ENCODE measurements at places on chromosomes 2 and 18. TPM values are rescaled to one million over a fixed set of nuclear protein-coding genes. Genes with fewer than 3 reads are reported as not detected.

GRCh38 chr18:76951456-76952247, 129.3 kb downstream of the ZNF236 start:
- DNase-seq = no peak
- peaks cover 3% of the 10 kb centered on the region for H3K4me1 ChIP-seq
- H3K4me3 ChIP-seq = no peak overlapping the region

- no peaks in the 10 kb centered on the region for H3K27me3 ChIP-seq
- DNase-seq = no peak
- H3K36me3 ChIP-seq = no peaks in the 10 kb centered on the region
- H3K4me3 ChIP-seq = no peak overlapping the region
- H3K27ac ChIP-seq = no peak overlapping the region
Observed at GRCh38 chr2:106685180-106685897, 198.2 kb downstream of the CD8B2 start.

GRCh38 chr18:44548291-44549221, 132.1 kb upstream of the SETBP1 start:
- H3K27ac ChIP-seq = peak overlapping the region; percentile 61
- no peaks in the 10 kb centered on the region for H3K27me3 ChIP-seq
- H3K4me1 ChIP-seq = peaks cover 17% of the 10 kb centered on the region
- DNase-seq = peak; percentile 42
- no peaks in the 10 kb centered on the region for H3K36me3 ChIP-seq

DNA sequence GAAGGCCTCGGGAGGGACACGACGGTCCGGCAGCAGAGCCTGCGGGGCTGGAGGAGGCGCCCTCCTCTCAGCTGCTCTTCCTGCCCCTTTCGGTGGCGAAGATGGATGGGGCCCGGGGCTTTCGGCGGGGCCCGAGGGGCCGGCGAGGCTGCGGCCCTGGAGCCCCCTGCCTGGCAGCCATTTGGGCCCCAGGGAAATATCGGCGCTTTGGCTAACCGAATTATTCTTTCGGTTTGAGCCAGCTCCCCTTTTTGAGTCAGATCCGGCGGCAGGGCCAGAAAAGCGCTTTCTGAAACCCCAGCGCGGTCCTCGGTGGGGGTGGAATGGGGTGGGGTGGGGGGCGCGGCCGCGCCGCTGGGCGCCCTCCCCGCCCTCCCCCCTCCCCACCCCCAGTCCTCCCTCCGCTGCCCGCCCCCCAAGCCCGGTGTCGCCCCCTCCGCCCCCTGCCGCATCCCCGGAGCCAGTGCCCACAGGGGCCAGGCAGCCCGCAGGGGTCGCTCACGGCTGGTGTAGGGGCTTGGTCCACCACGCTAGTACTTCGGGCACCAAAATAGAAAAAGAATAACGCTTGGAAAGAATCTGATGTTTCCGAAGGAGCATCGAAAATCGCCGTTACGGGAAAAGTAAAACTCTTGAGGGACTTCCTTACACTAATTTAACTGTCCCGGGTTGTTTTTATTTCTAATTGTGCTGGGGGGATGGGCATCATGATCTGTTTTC, 9.1 kb upstream of the ARID5A start:
- peaks cover 3% of the 10 kb centered on the region for H3K27me3 ChIP-seq
- peak overlapping the region; percentile 43 for H3K4me3 ChIP-seq
- no peaks in the 10 kb centered on the region for H3K36me3 ChIP-seq
- no peak for DNase-seq

GRCh38 chr2:66781804-66782203, 346.9 kb downstream of the MEIS1 start:
- H3K27me3 ChIP-seq = no peaks in the 10 kb centered on the region
- H3K27ac ChIP-seq = no peak overlapping the region
- no peak overlapping the region for H3K4me3 ChIP-seq
- no peaks in the 10 kb centered on the region for H3K36me3 ChIP-seq
- no peak for DNase-seq
- no peaks in the 10 kb centered on the region for H3K4me1 ChIP-seq

GRCh38 chr18:68840554-68841263, 42.8 kb downstream of the CCDC102B start:
- no peak for DNase-seq
- no peaks in the 10 kb centered on the region for H3K36me3 ChIP-seq
- no peaks in the 10 kb centered on the region for H3K4me1 ChIP-seq

DNA sequence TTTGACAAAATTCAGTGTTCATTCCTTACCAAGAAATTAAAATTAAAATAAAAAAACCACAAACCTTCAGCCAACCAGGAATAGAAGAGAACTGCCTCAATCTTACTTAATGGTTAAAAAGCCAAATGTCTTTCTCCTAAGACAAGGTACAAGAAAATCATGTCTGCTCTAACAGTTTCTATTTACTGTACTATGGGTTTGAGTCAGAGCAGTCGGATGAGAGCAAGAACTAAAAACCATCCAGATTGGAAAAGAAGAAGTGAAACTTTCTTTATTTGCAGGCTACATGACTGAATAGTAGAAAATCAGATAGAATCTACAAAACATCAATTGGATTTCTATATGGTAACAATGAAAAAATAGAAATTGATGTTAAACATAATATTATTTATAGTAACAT, 555.5 kb upstream of the TNP1 start:
- H3K27me3 ChIP-seq = no peaks in the 10 kb centered on the region
- no peaks in the 10 kb centered on the region for H3K4me1 ChIP-seq

GRCh38 chr2:7264791-7265190, 347.6 kb downstream of the RNF144A start:
- no peaks in the 10 kb centered on the region for H3K36me3 ChIP-seq
- no peaks in the 10 kb centered on the region for H3K27me3 ChIP-seq
- no peak for DNase-seq
- no peaks in the 10 kb centered on the region for H3K4me1 ChIP-seq
- H3K27ac ChIP-seq = no peak overlapping the region

DNA sequence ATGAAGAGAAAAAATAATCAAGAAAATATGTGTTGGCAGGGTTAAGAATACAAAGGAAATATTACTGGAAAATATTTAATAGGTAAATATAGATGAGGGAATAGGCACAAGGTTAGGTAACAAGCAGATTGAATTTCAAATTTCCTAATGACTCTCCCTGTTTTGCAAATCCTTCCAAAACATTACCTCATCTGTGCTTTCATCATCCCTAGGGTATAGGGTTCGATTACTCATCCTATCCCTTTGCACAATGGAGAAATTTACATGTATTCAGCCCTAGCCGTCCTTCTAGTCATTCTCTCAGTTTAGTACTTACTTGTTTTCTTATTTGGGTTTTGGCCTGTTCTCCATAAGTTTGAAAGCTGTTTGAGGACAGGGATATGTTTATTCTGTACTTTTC, 864.6 kb upstream of the FSHR start:
- H3K36me3 ChIP-seq = no peaks in the 10 kb centered on the region
- no peaks in the 10 kb centered on the region for H3K27me3 ChIP-seq
- no peak overlapping the region for H3K4me3 ChIP-seq
- DNase-seq = no peak
- no peak overlapping the region for H3K27ac ChIP-seq
- no peaks in the 10 kb centered on the region for H3K4me1 ChIP-seq

DNA sequence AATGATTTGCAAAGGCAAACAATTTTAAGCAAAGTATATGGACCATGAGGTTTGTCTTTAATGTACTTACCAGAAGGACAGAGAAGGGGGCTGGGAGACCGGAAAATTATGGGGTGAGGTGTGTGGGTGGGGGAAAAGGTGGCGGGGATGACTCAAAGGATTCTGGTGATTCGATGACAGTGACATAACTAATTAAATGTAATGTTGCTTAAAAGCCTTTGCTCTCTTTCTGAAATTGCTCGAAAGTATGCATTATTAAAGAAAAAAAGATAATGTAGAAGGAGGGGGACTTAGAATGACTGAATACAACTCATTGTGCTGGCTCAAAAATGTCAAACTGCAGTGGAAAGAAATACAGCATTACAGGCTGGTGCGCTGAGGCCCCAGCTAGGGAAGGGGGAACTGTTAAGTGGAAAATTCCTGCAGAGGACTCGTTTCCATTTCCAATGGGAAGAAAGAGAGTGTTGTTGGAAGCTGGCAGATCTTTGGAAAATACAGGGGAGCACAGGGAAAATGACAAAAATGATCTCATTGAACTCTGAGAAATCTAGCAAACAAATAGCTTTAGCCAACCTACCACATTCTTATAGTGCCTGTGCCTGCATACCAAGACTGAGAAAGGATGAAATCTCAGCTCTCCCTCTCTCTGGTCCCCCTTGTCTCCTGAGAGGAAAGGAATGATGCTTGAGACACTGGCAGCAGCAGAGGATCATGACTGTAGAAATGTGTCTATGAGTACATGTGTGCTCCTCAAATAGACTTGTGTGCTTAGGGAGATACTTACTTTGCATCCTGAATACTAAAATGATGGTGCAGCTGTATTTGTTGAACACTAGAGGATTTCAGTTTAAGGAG, 632.4 kb downstream of the NYAP2 start:
- no peak for DNase-seq
- no peak overlapping the region for H3K27ac ChIP-seq
- H3K4me1 ChIP-seq = no peaks in the 10 kb centered on the region
- H3K4me3 ChIP-seq = no peak overlapping the region
- H3K27me3 ChIP-seq = peaks cover 26% of the 10 kb centered on the region

GRCh38 chr2:25885933-25886332, 7.6 kb upstream of the ASXL2 start:
- no peaks in the 10 kb centered on the region for H3K36me3 ChIP-seq
- no peaks in the 10 kb centered on the region for H3K4me1 ChIP-seq
- no peak overlapping the region for H3K27ac ChIP-seq
- H3K27me3 ChIP-seq = peaks cover 2% of the 10 kb centered on the region
- no peak overlapping the region for H3K4me3 ChIP-seq
- DNase-seq = no peak

GRCh38 chr2:110867078-110867477, 134.7 kb downstream of the ACOXL start:
- no peak for DNase-seq
- H3K27ac ChIP-seq = no peak overlapping the region
- H3K27me3 ChIP-seq = no peaks in the 10 kb centered on the region
- peaks cover 22% of the 10 kb centered on the region for H3K4me1 ChIP-seq

DNA sequence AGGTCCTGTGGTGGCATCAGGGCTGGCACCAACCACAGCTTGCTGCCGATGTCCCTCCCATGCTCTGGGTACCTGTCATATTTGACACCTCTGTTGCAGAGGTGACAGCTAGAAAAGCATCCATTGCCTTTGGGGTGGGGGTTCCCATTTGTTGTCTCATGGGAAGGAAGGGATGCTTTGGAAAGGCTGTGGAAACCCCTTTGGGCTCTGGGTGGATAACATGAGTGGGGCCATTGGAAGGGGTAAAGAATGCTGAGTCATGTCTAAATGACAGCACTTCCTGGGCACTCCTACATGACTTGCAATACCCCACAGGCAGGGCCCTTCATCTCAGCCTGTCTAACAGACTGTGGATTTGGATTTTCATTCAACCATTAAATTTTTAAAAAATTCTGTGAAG, 27.8 kb downstream of the CTIF start:
- H3K27me3 ChIP-seq = no peaks in the 10 kb centered on the region
- no peaks in the 10 kb centered on the region for H3K36me3 ChIP-seq
- H3K27ac ChIP-seq = no peak overlapping the region
- H3K4me3 ChIP-seq = no peak overlapping the region
- no peaks in the 10 kb centered on the region for H3K4me1 ChIP-seq

DNA sequence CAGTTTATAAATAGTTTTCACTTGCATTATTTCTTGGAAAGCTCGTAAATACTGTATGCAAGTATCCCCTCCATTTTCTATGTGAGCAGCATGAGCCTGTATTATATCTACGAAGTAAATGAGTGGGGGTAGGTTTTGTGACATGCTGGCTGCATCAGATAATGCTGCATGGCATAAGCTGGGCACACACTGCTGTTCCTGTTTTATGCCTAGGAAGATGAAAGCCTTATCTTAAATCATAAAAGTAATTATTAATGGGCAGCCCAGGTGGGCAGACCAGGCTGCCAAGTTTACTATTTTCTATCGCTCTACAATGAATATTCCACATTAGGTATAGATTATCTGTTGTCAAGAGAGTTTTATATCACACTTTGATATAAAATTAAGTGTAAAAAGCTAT, 854.6 kb downstream of the DPP10 start:
- no peak overlapping the region for H3K27ac ChIP-seq
- H3K4me1 ChIP-seq = no peaks in the 10 kb centered on the region
- H3K4me3 ChIP-seq = no peak overlapping the region
- H3K36me3 ChIP-seq = no peaks in the 10 kb centered on the region
- H3K27me3 ChIP-seq = no peaks in the 10 kb centered on the region

- no peak overlapping the region for H3K4me3 ChIP-seq
- H3K27ac ChIP-seq = no peak overlapping the region
- no peaks in the 10 kb centered on the region for H3K36me3 ChIP-seq
- no peaks in the 10 kb centered on the region for H3K4me1 ChIP-seq
Observed at GRCh38 chr2:150566289-150566688, 78.8 kb upstream of the RND3 start.

DNA sequence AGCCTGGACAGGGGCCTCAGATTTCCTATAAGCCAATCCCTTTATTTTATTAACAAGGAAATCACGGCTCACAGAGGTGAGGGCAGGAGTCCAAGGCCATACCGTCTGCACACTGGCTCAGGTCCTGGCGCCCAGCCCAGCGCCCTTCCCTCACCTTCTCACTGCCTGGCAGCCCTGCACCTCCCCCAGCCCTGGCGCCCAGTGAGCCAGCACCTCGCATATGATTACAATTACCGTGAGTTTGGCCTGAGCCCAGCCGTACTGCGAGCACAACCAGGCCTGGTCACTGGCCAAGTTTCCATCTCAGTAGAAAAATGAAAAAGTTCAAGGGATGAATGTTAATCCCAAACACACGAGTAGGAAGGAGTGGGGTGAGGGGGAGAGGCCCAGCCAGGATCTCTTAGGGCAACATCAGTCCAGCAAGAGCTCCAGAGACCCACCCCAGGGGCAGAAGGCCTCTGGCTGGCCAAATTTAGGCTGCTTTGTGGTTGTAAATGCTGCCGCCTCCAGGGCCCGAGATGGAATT, 68.4 kb downstream of the MCFD2 start:
- no peak for DNase-seq
- no peaks in the 10 kb centered on the region for H3K36me3 ChIP-seq
- no peaks in the 10 kb centered on the region for H3K27me3 ChIP-seq
- peaks cover 36% of the 10 kb centered on the region for H3K4me1 ChIP-seq
- peak overlapping the region; percentile 33 for H3K27ac ChIP-seq

DNA sequence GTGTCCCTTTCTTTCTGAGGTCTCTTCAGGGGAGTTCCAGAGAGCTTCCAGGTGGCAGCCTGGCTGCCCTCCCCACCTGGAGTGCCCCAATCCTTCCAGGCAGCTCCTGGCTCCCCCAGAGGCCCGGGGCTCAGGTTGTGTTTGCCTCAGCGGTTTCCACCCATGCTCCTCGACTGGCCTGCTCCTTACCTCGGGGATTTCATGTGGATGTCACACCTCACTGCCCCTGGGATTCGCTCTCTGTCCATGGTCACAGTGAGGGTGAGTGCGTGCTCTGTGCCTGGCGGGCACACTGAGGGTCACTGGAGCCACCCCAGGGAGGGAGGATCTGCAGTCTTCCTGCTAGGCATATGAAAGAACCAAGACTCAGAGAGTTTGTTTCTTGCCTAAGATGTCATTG, 2.1 kb upstream of the TOGARAM2 start:
- H3K27me3 ChIP-seq = no peaks in the 10 kb centered on the region
- H3K4me3 ChIP-seq = no peak overlapping the region

SP140 gene
- polyA plus RNA-seq = 10.5 TPM

ATL2 gene
- polyA plus RNA-seq = 59.4 TPM

SLC4A3 gene
- polyA plus RNA-seq = 6.9 TPM

UGT1A3 gene
- polyA plus RNA-seq = not detected

RTP5 gene
- polyA plus RNA-seq = 3.7 TPM

Data from thymus (tissue), 14 donors.